Kasumi-1 (cell line): ENCODE measurements at places on chromosomes 11 and 22.

GRCh38 chr11:40280159-40281051 is 1179.0 kb downstream of the LRRC4C start:
- no peak for DNase-seq

GRCh38 chr11:103662880-103663279 is 373.6 kb upstream of the DDI1 start:
- DNase-seq, result peak; percentile 86

DNA sequence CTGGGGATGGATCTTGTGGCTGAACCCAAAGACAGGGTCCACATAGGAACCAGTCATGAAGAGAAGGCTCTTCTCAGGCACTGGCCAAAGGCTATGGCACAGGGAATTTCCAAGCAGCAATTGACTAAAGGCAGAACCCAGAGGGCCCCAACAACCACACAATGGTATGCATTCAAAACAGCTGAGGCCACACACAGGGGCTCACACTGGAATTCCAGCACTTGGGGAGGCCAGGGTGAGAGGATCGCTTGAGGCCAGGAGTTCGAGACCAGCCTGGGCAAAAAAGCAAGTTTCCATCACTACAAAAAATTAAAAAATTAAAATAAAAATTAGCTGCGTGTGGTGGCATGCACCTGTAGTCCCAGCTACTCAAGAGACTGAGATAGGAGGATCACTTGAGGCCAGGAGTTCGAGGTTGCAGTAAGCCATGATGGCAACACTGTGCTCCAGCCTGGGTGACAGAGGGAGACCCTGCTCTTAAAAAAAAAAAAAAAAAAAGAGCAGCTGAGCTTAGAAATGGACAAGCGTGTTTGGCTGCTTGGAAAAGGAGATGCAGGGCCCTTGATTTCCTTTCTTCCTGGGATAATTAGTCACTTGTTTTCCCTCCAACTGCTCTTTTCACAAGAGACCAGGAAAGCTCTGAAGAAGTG is 44.6 kb downstream of the MYH9 start:
- no peak for DNase-seq

- no peak for DNase-seq
These were observed 18.7 kb downstream of the PVALB start for GRCh38 chr22:36797911-36798673.

- no peak for DNase-seq
These were observed 1.6 kb upstream of the ARL14EP start for GRCh38 chr11:30321321-30321720.

- DNase-seq, result no peak
These were observed 22.7 kb downstream of the CCDC81 start for GRCh38 chr11:86397351-86397750.

GRCh38 chr11:41446107-41446506 is 13.3 kb downstream of the LRRC4C start:
- no peak for DNase-seq

- no peak for DNase-seq
These were observed 72.1 kb downstream of the WNT11 start for GRCh38 chr11:76134239-76134638.

- DNase-seq, result no peak
These were observed 3.1 kb upstream of the CAVIN3 start for GRCh38 chr11:6323291-6323905.

DNA sequence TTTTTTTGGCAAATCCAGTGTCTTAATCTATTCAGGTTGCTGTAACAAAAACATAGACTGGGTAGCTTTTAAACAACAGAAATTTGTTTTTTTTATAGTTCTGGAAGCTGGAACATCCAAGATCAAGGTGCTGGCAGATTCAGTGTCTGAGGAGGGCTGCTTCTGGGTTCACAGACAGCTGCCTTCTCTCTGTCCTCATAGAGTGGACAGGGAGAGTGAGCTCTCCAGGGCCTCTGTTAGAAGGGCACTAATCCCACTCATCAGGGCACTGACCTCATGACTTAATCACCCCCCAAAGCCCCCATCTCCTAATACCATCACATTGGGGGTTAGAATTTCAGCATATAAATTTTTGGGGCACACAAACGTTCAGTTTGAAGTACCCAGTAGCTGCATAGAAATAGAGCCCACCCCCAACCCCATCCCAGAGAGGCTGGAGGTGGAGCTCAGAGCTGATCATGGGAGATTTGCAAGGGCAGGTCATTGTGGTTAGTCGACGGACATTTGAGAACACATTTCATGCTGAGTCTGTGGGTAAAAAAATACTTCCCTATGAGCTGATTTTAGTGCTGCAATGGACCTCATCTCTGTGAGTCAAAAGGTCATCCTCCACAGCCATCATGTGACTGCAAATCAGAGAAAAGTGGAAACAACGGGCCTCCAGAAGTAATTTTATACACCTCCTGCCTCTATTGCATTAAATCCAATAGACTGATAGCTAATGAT is 203.1 kb upstream of the CADM1 start:
- no peak for DNase-seq

DNA sequence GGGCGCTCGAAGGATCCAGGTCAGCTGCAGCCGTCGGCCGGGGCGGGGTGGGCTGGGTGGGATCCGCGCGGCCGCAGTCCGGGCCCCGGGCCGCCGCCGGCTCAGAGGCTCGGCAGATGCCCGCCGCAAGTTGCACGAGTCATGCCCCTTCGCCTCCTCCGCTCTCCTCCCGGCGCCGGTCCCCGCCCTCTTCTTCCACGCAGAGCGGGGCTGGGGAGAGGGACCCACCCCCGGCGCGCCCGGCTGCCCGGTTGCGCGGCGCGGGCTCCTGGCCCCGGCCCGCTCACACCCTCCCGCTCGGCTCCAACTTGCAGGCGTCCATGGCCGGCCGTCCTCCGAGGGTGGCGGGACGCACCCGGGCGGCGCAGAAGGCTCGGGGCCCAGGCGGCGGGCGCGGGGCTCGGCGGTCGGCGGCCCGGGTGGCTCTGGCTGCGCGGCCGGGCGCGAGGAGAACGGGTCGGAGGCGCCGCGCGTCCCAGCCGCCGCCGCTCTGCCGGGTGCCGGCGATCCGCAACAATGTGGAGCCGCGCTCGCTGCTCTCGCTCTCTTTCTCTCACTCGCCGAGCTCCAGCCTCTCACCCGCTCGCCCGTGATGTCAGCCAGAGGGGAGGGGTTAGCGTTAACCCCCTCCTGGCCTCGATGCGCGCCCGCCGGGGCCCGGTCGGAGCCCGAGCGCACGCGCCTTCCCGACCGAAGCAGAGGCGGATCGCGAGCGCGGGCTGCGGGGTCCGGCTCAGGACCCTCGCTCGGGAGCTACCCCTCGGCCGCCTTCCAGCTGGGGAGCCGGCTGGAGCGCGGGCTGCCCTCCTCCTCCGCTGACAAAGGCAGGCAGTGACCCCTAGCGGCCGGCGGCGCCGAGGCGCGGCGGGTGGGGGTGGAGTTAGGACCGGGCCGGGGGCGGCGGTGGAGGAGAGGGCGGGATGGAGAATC is at the start of gene NECTIN1:
NECTIN1 (minus strand) TSS at position 550 of the 930 bp plus-strand sequence. CDS start 647 bp downstream, outside the sequence.
- peak; percentile 71 for DNase-seq

DNA sequence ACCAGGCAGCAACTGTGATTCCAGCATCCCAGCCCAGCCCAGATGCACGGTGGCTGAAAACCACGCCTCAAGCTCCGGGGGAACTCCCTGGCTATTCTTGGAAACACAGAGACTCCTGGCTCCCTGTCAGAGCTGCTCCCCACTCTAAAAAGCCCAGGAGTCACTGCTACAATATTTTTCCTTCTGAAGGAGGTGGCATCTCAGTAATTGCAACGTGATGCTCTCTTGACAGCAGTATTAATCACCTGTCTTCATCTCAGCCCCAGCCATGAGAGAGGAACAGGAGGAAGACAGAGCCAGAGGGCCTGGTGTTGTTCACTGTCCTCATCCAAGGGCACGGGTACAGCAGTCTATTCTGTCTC is 26.9 kb downstream of the DRD2 start:
- no peak for DNase-seq

GRCh38 chr11:59918480-59918879 is 19.8 kb upstream of the OOSP1 start:
- DNase-seq, result no peak

DNA sequence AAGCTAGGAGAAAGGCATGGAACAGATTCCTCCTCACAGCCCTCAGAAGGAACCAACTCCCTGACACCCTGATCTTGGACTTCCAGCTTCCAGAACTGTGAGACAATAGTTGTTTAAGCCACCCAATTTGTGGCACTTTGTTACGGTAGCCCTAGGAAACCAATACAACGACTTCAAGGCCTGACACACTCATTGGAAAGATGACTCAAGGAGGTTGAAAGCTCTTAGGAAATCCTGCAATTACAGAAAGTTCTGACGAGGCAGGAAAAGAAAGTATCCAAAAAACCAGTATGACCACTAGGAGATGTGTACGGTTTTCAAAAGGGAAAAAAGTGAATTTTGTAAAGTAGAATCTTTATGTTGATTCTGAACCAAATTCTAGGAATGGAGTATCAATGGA is 161.4 kb downstream of the SWAP70 start:
- no peak for DNase-seq

- DNase-seq, result peak; percentile 13
These were observed 1217.6 kb downstream of the JRKL start for GRCh38 chr11:97607291-97608000.

GRCh38 chr11:2708757-2709281 is 9.0 kb upstream of the KCNQ1OT1 start:
- no peak for DNase-seq

DNA sequence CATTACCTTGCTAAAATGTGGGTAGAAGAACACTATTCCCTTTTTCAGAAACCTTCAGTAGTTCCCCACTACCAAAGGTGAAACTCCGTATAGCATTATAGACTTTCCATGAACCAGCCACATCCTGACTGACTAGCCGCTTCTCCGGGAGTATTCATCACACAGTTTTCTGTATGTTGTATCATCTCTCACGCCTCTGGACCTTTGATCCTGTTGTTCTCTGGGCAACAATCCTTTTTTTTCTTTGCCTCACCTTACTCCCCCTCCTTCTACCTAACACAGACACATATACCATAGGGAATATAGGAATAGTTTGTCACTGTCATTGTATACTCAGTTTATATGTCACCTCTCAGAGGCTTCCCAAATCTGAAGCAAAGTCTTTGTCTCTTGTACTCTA is 20.8 kb downstream of the ZC3H12C start:
- no peak for DNase-seq

DNA sequence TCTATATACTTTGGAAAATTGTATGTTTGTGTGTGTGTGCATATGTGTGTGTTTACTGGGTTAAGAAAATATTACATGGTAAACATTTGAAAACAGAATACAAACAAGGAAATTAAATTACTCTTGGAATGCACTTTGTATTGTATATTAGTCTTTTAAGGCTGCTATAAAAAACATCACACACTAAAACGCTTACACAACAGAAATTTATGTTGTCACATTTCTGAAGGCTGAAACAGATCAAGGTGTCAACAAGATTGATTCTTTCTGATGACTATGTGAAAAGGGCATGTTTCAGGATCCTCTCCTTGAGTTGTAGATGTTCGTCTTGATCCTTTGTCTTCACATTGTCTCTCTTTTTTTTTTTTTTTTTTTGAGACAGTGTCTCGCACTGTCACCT is 149.1 kb upstream of the CNTN5 start:
- DNase-seq, result no peak

GRCh38 chr11:19121646-19122045 is 4.7 kb downstream of the ZDHHC13 start:
- no peak for DNase-seq
